ENCODE measurements at places on chromosomes 2 and 18.

DNA sequence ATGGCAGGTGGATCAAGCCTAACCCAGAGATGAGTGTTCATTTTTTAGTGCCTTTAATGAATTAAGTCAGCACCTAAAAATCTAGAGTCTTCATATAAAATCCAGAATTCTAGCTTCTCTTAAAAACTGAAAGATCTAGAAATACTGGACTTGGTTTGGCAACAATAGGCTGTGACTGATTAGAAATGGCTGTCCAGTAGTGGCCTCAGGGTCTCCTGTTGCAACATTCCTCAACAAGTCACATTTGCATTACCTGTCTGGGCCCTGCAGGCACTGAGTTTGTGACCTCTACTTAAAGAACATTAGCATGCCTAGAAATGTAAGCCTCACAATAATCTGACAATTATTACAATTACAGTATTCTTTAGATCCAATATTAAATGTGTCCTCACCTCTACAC, 33.1 kb downstream of the MBD2 start:
- no peak for DNase-seq

DNA sequence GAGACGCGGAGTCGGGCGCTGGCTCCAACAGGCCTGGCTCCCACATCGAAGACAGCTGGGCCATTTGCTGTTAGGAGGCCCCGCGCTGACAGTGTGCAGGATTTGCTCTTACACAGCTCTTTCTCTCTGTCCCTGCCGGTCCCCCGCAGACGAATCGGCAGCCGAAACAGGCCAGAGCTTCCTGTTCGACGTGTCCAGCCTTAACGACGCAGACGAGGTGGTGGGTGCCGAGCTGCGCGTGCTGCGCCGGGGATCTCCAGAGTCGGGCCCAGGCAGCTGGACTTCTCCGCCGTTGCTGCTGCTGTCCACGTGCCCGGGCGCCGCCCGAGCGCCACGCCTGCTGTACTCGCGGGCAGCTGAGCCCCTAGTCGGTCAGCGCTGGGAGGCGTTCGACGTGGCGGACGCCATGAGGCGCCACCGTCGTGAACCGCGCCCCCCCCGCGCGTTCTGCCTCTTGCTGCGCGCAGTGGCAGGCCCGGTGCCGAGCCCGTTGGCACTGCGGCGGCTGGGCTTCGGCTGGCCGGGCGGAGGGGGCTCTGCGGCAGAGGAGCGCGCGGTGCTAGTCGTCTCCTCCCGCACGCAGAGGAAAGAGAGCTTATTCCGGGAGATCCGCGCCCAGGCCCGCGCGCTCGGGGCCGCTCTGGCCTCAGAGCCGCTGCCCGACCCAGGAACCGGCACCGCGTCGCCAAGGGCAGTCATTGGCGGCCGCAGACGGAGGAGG, 3.5 kb downstream of the GDF7 start:
- no peak for DNase-seq

DNA sequence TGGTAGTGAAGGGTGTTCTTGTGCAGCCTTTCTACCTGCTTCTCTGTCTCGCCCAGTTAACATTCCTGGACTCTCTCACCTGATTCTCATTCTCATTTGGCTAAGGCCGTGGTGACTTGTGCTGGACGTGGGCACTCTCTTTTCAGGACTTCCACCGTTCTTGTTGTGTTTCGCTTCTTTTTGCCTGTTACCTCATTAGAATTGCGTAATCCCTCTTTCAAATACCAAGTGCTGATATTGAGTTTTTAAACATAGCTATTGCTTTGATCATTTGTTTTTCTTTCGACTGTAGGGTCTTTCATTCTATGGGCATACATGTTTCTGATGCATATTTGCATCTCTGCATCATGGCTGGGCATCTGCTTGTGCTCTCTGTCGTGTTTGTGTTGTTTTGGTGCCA, 287.0 kb downstream of the ALPK2 start:
- no peak for DNase-seq

DNA sequence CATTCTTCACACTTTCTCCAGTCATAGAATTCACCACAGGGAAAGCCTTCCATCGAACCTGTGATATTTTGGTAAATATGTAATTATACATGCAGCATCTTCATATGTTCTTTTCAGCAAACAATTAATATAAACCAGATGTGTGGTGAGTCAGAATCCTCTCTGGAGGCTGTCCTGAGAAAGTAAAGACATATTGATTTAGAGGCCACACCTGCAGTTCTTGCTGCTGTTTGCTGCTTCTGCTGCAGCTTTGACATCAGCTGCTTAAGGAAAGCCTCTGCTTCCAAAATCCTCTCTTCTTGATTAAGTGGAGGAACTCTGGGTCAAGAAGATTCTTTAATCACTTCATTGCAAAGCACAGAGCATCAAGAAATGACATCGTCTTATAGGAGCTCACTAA, 568.8 kb upstream of the ZEB2 start:
- no peak for DNase-seq

GRCh38 chr18:54089749-54090459, 134.6 kb downstream of the MBD2 start:
- no peak for DNase-seq

GRCh38 chr18:48811401-48811800, 139.4 kb downstream of the SMAD7 start:
- DNase-seq, result no peak

- DNase-seq, result no peak
Measured at GRCh38 chr2:200212862-200213425, 93.5 kb upstream of the SPATS2L start.

GRCh38 chr2:56260415-56260814, 76.6 kb downstream of the CCDC85A start:
- DNase-seq, result no peak

All from T-helper 9 cell (primary cell).